ENCODE measurements at places on chromosomes 7 and 10.

- DNase-seq, result no peak
Observed at GRCh38 chr7:101659706-101660105, 30.6 kb upstream of the MYL10 start.

GRCh38 chr10:90222372-90222771 lies 521.0 kb downstream of the KIF20B start:
- DNase-seq, result peak; percentile 85

- no peak for DNase-seq
Observed at GRCh38 chr10:1687190-1687589, 50.1 kb downstream of the ADARB2 start.

GRCh38 chr7:105097619-105098018 lies 83.6 kb downstream of the KMT2E start:
- peak; percentile 91 for DNase-seq

- no peak for DNase-seq
Observed at GRCh38 chr7:154744256-154744860, 258.6 kb downstream of the PAXIP1 start.

DNA sequence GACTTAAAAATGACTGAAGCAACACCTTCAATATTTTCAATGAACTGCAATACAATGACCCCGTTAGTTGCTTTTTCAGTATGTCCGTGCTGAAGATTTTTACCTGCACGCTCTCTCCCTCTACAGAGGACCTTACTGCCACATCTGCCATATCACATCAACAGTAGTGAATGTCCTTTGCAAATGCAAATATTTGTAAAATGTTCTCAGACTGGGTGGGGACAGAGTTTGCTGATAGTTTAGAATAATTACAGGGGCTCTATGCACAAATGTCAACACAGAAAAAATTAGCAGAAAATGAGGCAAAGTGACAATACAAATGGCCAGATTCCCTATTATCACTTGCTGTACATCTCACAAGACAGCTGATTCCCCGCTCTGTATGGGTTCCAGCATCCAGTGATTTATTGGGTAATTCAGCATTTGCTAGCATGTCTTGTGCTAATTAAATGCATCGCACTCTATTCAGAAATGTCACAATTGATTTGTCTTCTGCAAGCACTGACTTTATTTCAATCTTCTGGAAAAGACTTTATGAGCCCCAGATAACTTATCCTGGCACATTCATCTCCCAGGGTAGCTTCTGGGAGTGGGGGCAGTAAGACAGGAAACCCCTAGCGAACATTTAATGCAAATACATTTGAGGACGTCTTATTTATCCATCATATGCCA lies 69.1 kb upstream of the PTER start:
- no peak for DNase-seq

GRCh38 chr10:88680958-88681357 lies 16.7 kb downstream of the LIPF start:
- no peak for DNase-seq

- no peak for DNase-seq
Observed at GRCh38 chr7:27533652-27534081, 129.0 kb downstream of the HIBADH start.

DNA sequence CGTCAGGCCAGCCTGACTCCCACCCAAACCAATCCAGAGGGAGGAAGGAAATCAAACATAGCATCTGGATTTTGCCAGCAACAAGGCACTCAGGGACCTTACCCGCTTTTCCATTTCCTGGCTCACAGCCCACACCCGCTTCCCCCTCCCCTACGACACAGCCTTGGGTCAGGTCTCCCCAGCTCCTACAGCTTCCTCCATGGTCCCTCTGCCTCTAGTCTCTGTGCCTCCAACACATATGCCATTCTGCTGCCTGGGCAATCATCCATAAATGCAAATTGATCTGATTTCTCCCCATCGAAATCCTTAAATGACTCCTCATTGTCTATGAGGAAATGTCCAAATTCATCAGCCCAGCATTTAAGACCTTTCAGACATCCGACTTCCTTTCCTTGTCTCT lies 53.2 kb upstream of the CUX1 start:
- no peak for DNase-seq
